ENCODE measurements at places on chromosomes 2 and 18. TPM values are rescaled to one million over a fixed set of nuclear protein-coding genes. Genes with fewer than 3 reads are reported as not detected.

Gene UGT1A5
- total RNA-seq: 91.2 TPM

Gene PTPRN
- not detected for total RNA-seq

Gene HOXD1
- not detected for total RNA-seq

Gene TRAPPC8
- total RNA-seq: 21.7 TPM

Gene ELOA2
- not detected for total RNA-seq

Gene CD207
- not detected for total RNA-seq

Gene MRPS9
- 27.0 TPM for total RNA-seq

DNA sequence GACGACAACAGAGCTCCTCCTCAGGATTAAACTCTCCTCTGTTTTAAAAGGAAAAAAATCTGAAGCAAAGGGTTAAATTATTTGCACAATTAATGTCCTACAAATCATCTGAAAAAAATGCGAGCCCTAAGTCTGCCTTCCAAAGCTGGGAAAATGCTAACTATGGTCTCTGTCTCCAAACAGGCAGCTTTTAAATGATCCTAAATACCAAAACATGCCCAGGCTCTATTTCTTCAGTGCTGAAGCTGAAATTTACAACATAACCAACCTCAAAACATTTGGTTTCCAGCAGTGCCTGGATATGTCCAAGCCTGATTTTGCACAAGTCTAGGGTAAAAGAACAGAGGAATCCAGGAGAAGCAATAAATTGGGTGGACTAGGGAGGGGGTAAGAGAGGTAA is 57.2 kb downstream of the LBH start:
- DNase-seq: no peak

- DNase-seq: no peak
Measured at GRCh38 chr2:176960061-176960460, 252.5 kb upstream of the HNRNPA3 start.

DNA sequence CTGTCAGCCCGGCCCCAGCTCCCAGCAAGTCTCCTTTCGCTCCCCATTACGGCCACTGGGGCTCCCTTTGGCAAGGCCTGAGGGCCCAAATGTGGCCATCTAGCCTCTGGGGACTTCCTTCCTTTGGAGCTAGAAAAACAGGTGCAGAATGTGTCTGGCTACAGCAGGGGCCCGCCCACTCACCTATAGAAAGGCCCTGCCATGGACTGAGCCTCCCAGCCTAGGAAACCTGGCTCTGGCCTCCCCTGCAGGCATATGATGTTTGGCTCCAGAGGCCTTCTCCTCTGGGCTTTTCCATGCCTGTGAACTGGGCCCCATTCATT is 55.3 kb upstream of the ALPP start:
- DNase-seq: no peak

GRCh38 chr2:171400395-171400794 is 33.4 kb downstream of the METTL8 start:
- no peak for DNase-seq

- no peak for DNase-seq
Measured at GRCh38 chr18:25446972-25447371, 95.0 kb upstream of the ZNF521 start.

DNA sequence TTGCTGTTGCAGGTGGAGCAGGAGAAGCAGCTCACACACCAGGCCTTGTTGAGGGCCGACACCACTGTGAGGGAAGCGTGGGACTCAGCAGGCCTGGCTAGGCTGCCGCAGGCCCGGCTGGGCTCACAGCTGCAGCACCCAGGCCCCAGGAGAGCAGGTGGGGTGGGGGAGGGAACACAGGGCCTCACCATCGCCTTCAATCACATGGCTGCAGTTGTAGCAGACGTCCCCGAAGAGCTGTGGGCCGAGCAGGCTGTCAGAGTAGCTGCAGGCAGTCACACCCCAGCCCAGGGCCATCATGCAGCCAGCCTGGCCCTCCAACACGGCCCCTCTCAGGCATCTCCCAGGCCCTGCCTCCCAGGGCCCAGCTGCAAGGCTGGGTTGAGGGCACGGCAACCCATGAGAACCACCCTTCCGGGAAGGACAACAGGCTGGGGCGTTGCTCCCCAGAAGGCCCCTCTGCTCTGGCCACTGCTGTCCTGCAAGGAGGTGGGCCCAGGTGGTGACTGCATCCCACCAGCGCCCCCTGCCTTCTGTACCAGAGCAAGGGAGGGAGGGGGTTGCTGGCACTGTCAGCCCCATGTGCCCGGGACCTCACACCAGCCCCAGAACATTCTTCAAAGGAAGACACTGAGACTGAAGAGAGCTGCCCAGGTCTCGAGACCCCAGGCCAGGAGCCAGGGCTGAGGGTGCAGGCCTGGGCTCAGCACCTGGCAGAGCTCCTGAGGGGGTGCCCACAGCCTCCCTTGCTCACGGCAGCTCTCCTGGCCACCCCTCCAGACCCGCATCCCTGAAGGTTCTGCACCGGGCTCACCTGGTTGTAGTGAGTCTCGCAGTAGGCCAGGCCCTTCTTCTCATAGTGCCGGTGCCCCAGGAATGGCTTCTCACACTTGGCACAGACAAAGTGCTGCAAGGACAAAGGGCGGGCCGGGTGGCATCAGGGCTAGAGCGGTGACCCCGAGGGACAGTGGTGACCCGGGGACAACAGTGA is 5.6 kb upstream of the GPR17 start:
- DNase-seq: no peak

- DNase-seq: no peak
Measured at GRCh38 chr2:174716785-174717184, 47.5 kb downstream of the CHRNA1 start.

GRCh38 chr2:217632043-217632442 is 370.8 kb downstream of the TNS1 start:
- DNase-seq: no peak

DNA sequence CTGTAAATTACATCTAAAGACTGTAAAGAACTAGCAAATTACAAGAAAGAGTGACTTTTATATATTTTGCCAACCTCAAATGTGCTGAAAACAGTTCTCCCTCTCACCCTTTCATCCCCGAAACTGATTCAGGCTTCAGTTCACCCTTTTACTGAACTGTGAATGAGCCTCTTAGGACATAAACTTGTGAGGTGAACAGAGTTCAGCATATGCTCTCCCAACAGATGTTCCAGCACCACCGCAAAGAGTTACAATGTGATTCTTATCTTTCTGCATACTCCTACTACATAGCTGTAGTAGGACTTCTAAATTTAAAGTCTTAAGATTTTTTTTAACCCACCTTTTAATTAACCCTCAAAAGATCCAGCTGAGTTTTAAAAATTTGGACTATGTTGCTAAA is 1.2 kb upstream of the ZCCHC2 start:
- no peak for DNase-seq
